Testis (tissue), 5 donors: ENCODE measurements at places on chromosomes 1 and 21. TPM values are rescaled to one million over a fixed set of nuclear protein-coding genes. Genes with fewer than 3 reads are reported as not detected.

- H3K4me3 ChIP-seq: no peak overlapping the region
- no peak overlapping the region for H3K27ac ChIP-seq
- DNase-seq: no peak
- no peaks in the 10 kb centered on the region for H3K4me1 ChIP-seq
- H3K36me3 ChIP-seq: no peaks in the 10 kb centered on the region
- no peaks in the 10 kb centered on the region for H3K27me3 ChIP-seq
Measured at GRCh38 chr21:39300587-39300986, 12.8 kb downstream of the BRWD1 start.

GRCh38 chr1:160776178-160776577 lies 19.8 kb upstream of the LY9 start:
- H3K27me3 ChIP-seq: no peaks in the 10 kb centered on the region
- H3K4me3 ChIP-seq: no peak overlapping the region
- DNase-seq: no peak
- no peak overlapping the region for H3K27ac ChIP-seq
- H3K36me3 ChIP-seq: no peaks in the 10 kb centered on the region

GRCh38 chr21:29372063-29372802 lies 73.5 kb downstream of the BACH1 start:
- H3K4me1 ChIP-seq: no peaks in the 10 kb centered on the region
- H3K4me3 ChIP-seq: no peak overlapping the region
- H3K27me3 ChIP-seq: no peaks in the 10 kb centered on the region
- peak; percentile 78 for DNase-seq
- H3K27ac ChIP-seq: no peak overlapping the region

DNA sequence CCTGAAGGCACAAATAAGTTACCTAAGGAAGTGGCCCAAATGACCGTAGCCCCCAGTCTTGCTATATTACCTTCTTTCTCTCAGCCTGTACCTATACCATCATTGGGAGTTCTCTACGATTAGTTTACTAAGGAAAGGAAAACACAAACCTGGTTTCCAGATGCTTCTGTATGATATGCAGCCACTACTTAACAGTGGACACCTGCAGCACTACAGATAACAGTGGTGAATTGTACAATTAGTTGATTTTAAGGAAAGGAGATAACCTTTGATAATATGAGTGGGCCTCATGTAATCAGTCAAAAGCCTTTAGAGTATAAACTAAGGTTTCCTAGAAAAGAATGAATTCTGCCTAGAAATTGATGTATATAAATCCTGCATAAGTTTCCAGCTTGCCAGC lies 1157.4 kb downstream of the KCNT2 start:
- no peaks in the 10 kb centered on the region for H3K4me1 ChIP-seq
- no peak overlapping the region for H3K27ac ChIP-seq
- H3K36me3 ChIP-seq: no peaks in the 10 kb centered on the region
- H3K27me3 ChIP-seq: no peaks in the 10 kb centered on the region

DNA sequence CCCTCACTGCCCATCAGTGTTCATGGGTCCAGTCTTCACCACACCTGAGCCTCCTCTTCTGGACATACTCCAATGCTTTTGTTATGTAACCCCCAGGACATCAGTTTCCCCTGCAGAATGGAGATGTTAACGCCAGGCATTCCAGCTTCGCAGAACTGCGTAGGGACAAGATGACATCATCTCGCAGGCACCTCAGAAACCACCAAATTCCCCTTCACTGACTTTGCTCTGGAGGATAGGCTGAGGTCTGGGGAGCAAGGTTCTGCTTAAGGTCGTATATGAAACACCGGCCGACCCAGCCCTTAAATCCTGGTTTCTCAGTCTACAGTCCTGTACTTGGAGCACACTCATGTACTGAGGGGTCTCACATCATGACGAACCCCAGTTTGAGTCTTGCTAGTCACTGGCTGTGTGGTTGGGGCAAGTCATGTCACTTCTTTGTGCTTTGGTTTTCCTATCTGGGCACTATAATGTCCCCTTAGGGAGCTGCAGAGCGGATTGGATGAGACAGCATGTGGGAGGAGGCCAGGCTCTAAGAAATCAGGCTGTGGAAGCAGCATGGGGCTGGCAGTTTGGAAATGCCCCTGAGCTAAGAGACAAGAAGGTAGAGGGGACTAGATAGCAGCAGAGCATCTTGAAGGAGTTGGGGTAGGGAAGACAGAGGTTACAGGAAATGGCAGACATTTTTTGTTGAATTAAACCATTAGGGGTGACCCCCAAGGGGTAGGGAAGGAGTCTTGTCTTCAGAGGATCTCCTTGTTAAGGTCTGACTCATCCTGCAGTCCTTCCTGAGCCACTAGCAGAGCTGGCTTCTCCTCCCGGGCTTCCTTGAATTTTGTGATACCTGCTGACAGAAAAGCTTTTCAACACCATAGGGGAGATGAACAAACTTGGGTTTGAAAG lies 138.3 kb downstream of the FOXD2 start:
- H3K27me3 ChIP-seq: no peaks in the 10 kb centered on the region

DNA sequence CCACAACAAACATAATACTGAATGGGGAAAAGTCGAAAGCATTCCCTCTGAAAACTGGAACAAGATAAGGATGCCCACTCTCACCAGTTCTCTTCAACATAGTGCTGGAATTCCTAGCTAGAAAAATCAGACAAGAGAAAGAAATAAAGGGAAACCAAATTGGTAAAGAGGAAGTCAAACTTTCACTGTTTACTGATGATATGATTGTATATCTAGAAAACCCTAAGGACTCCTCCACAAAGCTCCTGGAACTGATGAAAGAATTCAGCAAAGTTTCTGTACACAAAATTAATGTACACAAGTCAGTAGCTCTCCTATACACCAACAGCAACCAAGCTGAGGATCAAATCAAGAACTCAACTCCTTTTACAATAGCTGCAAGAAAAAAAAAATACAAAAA lies 6.9 kb upstream of the F13B start:
- no peak overlapping the region for H3K4me3 ChIP-seq
- DNase-seq: no peak
- no peak overlapping the region for H3K27ac ChIP-seq

GRCh38 chr1:208172423-208173145 lies 71.6 kb downstream of the PLXNA2 start:
- H3K36me3 ChIP-seq: no peaks in the 10 kb centered on the region
- no peaks in the 10 kb centered on the region for H3K27me3 ChIP-seq
- no peak for DNase-seq
- H3K4me3 ChIP-seq: no peak overlapping the region
- H3K4me1 ChIP-seq: no peaks in the 10 kb centered on the region

DNA sequence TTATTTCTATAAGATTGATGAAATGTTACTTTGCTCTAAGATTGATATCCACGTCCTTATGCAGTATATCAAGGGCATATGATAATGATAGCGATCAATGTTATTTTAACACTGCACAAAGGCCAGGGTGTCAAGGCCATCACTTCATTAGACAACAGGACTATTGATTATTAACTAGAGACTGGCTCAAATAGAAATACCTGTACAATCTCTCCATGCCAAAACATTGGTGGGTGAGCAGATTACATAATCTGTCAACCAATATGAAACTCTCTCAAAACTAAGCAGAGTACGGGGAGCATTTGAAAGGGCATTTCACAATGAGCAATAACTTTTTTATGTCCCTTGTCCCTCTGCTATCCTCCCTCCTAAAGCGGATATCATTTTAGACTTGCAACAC lies 566.5 kb upstream of the PKN2 start:
- DNase-seq: no peak
- H3K36me3 ChIP-seq: no peaks in the 10 kb centered on the region
- no peaks in the 10 kb centered on the region for H3K4me1 ChIP-seq
- no peak overlapping the region for H3K4me3 ChIP-seq
- H3K27me3 ChIP-seq: no peaks in the 10 kb centered on the region

GRCh38 chr1:21212126-21212525 lies 35.4 kb upstream of the EIF4G3 start:
- no peaks in the 10 kb centered on the region for H3K27me3 ChIP-seq
- no peaks in the 10 kb centered on the region for H3K36me3 ChIP-seq
- no peak overlapping the region for H3K4me3 ChIP-seq
- H3K4me1 ChIP-seq: no peaks in the 10 kb centered on the region
- no peak for DNase-seq

- no peak for DNase-seq
- H3K36me3 ChIP-seq: no peaks in the 10 kb centered on the region
- H3K4me3 ChIP-seq: no peak overlapping the region
- peaks cover 5% of the 10 kb centered on the region for H3K4me1 ChIP-seq
Measured at GRCh38 chr1:152053375-152053774, 16.6 kb upstream of the S100A11 start.

GRCh38 chr1:90354704-90355103 lies 359.8 kb downstream of the ZNF326 start:
- DNase-seq: no peak
- no peaks in the 10 kb centered on the region for H3K4me1 ChIP-seq
- no peak overlapping the region for H3K27ac ChIP-seq
- no peaks in the 10 kb centered on the region for H3K27me3 ChIP-seq

DNA sequence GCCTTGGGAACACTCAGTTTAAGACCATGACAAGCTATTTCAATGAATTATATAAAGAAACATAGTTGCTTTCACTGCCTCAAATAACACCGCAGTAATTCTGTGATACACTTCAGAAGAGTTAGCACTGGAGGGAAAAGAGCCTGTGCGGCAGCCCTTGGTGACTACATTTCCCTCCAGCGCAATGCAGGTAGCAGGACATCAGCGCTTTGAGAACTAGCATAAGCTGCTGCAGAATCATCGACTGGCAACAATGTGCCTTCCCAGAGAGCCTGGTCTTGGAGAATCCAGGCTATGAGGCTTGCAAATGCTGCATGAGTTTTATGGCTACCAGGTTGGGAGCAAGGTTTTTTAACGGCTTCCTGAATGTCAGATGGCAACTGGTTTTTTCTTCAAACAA lies 7.5 kb downstream of the NRIP1 start:
- H3K27me3 ChIP-seq: no peaks in the 10 kb centered on the region
- no peaks in the 10 kb centered on the region for H3K36me3 ChIP-seq
- H3K4me1 ChIP-seq: peaks cover 41% of the 10 kb centered on the region
- H3K27ac ChIP-seq: peak overlapping the region; percentile 11
- H3K4me3 ChIP-seq: no peak overlapping the region

DNA sequence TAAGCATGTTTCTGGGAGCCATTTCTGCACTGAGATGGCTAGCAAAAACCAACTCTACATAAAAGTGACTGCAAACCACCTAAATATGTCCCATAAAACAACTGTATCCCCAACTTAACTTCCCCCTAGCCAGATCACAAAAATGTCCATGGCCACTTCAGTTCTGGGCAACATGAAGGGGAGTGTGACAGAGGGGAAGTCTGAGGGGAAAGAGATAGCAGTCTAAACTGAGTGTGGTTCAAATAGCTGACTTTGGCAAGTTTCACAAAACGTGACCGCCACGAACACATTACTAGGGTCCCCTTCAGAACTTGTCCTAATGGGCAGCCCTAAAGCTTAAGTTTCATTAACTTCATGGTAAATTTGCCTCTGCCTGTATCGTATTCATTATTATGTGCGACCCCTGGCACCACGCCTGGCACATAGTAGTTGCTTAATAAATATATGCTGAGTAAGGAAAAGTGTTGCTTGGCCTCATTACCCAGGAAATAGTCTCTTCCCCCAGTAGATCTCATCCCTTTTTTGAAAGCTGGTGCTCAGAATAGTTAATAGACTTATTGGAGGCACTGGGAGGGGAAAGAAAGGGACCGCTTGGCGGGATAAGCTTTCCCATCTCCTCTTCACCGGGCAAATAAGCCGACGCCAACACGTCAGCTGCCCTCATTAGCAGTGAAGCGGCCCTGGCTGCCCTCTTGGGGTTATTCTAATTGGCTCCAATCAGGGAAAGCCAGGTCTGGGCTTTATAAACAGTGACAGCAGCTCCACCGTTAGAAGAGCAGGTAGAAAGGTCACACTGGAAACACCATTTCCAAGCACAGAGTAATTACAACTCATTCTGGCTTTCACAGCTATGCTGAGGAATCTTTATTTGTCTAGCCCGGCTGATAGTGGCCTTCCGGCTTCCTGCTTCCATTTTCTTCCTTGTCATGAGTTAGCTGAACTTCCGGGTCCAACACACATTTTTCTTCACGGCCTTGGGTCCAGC lies 122.1 kb downstream of the LRIG2 start:
- no peak overlapping the region for H3K27ac ChIP-seq
- H3K36me3 ChIP-seq: no peaks in the 10 kb centered on the region
- no peak overlapping the region for H3K4me3 ChIP-seq

GRCh38 chr1:18954270-18955071 lies 2.0 kb downstream of the IFFO2 start:
- peak overlapping the region; percentile 62 for H3K4me3 ChIP-seq
- H3K27me3 ChIP-seq: no peaks in the 10 kb centered on the region
- H3K27ac ChIP-seq: no peak overlapping the region
- H3K4me1 ChIP-seq: peaks cover 35% of the 10 kb centered on the region
- DNase-seq: no peak

- H3K36me3 ChIP-seq: no peaks in the 10 kb centered on the region
- H3K27me3 ChIP-seq: no peaks in the 10 kb centered on the region
- no peak overlapping the region for H3K27ac ChIP-seq
- DNase-seq: no peak
- H3K4me3 ChIP-seq: no peak overlapping the region
Measured at GRCh38 chr1:26544126-26544525, 14.6 kb downstream of the RPS6KA1 start.

GRCh38 chr1:156525071-156525501 lies 24.5 kb upstream of the MEF2D start:
- H3K4me3 ChIP-seq: no peak overlapping the region
- peaks cover 7% of the 10 kb centered on the region for H3K4me1 ChIP-seq
- no peaks in the 10 kb centered on the region for H3K27me3 ChIP-seq
- H3K36me3 ChIP-seq: no peaks in the 10 kb centered on the region

DNA sequence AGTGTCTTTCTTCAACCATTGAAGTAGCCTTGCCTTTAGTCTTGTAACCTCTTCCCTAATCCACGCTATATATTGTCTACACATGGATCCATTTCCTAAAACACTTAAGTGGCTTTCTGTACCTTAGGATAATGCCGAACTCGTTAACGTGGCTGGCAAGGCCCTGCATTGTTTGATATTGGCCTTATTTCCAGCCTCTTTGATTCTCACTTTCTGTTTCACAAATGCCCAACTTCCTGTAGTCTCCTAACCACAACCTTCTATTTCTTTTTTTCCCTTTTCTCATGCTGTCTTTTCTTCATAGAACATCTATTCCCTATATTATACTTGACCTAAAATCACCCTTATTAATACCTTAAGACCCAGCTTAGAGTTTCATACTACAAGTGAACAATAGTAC lies 536.0 kb downstream of the LMO4 start:
- no peaks in the 10 kb centered on the region for H3K4me1 ChIP-seq
- no peaks in the 10 kb centered on the region for H3K27me3 ChIP-seq

- no peaks in the 10 kb centered on the region for H3K4me1 ChIP-seq
- H3K36me3 ChIP-seq: no peaks in the 10 kb centered on the region
- H3K27ac ChIP-seq: no peak overlapping the region
Measured at GRCh38 chr21:32886339-32886738, 114.8 kb upstream of the PAXBP1 start.

- DNase-seq: no peak
- no peaks in the 10 kb centered on the region for H3K27me3 ChIP-seq
- H3K36me3 ChIP-seq: no peaks in the 10 kb centered on the region
- no peaks in the 10 kb centered on the region for H3K4me1 ChIP-seq
- no peak overlapping the region for H3K27ac ChIP-seq
Measured at GRCh38 chr21:18840239-18840638, 436.7 kb upstream of the TMPRSS15 start.

Gene TNFSF18
- total RNA-seq: 0.16 TPM

Gene GBP4
- 5.7 TPM for total RNA-seq

Gene SIM2
- 0.19 TPM for total RNA-seq

Gene MAP3K21
- 111 TPM for total RNA-seq

Gene ARID1A
- 119 TPM for total RNA-seq

Gene KLHDC8A
- 12.9 TPM for total RNA-seq
